ENCODE measurements at places on chromosomes 5 and 9.

DNA sequence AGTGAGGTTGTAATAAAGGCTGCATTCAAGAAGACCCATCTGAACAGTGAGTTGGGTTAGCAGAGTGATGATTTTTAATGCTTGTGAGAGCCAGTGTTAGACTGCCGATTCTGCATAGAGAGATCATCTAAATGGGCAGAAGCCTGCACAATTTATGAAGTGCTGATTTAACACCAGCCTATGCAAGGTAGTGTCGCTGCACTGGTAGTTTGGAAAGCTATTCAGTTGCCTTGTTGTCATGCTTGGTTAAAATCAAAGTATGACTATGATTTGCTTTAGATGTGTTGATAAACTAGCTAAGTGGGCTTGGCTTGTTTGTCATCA lies 379 bp upstream of the LRRTM2 start:
- DNase-seq: no peak

GRCh38 chr9:21174671-21175070 lies 8.2 kb upstream of the IFNA21 start:
- DNase-seq: no peak

GRCh38 chr5:170630711-170631141 lies 126.9 kb downstream of the KCNIP1 start:
- DNase-seq: no peak

GRCh38 chr9:96084331-96084734 lies 208.8 kb downstream of the ERCC6L2 start:
- no peak for DNase-seq
